ENCODE measurements at places on chromosomes 1 and 21.
A peak's percentile ranks its signal among the peaks of the same experiment; 100 is the strongest.

- DNase-seq = no peak
These were observed 36.1 kb upstream of the CHIT1 start for GRCh38 chr1:203265541-203265940.

- DNase-seq = peak; percentile 84
These were observed 30.1 kb upstream of the IFNAR2 start for GRCh38 chr21:33199516-33200217.

DNA sequence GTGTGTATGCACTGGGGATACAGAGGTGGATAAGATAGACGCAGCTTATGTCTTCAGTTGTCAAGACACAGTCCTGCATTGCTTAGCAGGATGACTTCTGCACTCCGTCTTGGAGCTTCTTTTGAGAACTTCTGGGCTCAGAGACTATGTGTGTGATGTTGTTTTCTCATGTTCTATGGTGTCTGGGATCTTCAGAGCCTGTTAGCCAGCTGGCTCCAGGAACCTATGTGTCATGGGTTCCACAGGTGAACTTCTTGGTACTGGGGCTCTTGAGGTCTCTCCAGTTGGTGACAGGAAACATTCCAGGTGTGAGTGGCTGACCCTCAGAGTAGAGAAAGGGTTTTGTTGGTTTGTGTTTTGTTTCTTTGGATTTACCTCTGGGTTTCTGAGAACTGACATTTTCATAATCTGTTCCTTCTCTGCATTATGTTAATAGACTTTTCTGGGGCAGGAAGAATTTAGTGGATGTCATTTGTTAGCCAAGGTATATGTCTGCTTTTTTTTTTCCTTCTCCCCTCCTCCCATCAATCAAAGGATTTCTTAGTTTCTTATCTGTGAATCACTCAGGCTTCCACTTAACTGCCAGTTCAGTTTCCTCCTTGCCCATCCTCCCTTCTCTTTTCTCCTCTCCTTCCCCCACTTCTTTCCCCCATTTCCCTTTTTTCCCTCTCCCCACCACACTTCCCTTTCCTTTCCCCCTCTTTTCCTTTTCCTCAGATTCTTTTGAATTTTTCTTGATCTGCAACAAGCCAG is 18.1 kb downstream of the FGGY start:
- DNase-seq = no peak

DNA sequence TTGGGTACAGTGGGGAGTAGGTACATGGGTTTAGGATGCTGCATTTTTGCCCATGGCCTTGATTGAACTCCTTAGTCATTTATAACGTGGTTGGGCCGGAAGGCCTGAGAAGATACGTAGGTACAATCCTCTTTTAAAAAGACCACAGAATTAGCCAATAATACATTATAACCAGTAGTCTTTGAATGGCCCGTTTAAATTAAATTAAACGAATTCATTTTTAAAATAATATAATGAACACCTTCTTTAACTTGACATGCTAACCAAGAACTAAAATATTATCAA is 20.1 kb upstream of the ADAR start:
- DNase-seq = no peak

- no peak for DNase-seq
These were observed 48.6 kb downstream of the GNG12 start for GRCh38 chr1:67784545-67785186.

- DNase-seq = no peak
These were observed 35.6 kb downstream of the MSTO1 start for GRCh38 chr1:155645648-155646047.

DNA sequence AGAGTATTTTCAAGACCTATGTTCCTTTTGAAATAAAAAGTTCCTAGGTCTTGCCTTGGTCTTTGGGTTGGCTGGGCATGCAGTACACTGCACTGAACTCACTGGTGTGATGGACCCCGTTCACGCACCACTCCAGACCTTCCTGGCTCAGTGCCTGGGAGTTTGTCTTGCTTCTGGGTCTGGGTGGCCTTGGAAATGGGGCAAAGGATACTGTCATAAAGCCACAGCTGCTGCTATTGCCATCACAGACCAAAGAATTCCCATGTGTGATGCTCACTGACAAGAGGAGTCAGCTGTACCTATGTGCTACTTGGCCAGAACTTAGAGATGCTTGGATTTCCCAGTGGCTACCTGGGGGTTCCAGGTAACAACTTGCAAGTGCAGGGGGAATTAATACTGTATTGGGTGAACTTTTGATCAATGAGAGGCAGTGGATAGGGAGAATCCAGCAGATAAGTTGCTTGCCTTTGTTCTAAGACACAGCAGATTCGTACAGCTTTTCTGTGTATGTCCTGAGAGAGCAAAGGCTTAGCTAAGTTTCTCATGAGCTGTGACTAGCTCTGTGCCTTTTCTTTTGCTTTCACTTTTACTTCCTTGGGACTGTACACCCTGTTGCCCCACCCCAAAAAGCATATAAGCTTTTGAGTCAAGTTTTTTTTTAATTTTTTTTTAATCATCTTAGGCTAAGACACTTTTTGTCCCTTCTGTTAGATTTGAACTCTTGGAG is 115.3 kb downstream of the RUNX1 start:
- no peak for DNase-seq

DNA sequence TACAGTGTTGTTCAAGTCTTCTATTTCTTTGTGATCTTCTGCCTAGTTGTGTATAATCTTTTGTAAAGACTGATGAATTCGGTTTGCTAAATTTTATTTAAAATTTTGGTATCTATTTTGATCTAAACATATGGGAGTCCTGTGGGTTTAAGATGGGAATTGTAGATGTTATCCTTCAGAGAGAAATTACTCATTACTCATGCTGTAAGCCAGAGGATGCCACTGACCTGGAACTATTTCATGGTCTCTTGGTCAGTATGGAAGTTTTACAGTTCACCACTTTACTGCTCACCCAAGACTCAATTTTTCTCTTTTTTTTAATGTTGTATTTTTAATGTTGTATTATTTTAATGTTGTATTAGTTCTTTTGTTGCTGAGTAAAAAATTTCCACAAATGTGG is 138.6 kb upstream of the B3GALT2 start:
- no peak for DNase-seq

- peak; percentile 79 for DNase-seq
These were observed 186.7 kb downstream of the FOXD2 start for GRCh38 chr1:47624531-47624930.

- DNase-seq = no peak
These were observed 8.5 kb upstream of the PRDM15 start for GRCh38 chr21:41887667-41888066.

DNA sequence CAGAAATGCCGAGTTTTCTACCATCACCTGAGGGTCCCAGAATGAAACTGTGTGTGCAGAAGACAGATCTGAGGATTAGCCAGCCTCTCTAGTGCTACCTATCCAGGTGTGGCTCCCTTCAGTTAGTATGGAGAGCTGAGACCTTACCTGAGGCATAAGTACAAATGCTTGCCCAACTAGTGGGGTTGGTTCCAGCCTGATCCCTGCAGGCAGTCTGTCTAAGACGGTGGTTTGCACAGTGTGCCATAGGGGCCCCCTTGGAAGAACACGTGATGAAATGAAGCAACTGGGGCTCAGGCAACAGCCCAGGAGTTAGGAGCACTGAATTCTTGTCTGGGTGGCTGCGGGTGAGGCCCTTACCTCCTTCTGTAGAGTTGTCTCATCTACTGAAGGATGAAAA is 15.6 kb downstream of the S100A7A start:
- peak; percentile 28 for DNase-seq

DNA sequence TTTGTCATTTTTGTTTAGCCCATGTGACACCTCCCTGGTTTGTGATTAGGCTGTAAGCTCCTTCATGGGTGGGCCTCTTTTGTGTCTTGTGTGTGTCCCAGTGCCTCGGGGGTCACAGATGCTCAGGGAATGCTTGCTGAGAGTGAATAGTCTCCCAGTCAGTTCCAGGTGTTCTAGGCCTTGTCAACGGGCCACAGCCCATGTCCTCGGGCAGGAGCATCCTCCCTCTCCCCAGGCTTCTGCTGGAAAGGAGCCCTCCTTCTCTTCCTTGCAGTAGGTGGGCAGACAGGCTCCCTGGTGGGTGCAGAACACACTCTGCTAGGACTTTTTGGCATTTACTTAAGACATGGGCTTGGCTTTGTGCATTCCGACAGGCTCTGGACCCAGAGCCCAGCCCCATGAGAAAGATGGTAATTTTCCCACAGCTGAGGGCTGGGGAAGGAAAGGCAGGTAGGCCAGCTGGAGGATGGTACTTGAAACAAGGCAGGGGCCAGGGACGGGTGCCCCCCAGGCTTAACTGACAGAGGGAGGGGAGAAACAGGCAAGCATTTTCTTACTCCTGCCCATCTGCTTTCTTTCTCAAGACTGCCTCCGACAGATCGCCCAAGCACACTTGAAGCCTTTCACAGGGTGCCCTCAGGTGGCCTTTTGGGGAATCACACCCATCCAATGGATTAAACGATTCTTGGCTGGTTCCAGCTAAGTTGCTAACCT is 7.1 kb upstream of the CPLANE2 start:
- DNase-seq = peak; percentile 89

- DNase-seq = no peak
These were observed 45.6 kb downstream of the WNT2B start for GRCh38 chr1:112554411-112554810.

DNA sequence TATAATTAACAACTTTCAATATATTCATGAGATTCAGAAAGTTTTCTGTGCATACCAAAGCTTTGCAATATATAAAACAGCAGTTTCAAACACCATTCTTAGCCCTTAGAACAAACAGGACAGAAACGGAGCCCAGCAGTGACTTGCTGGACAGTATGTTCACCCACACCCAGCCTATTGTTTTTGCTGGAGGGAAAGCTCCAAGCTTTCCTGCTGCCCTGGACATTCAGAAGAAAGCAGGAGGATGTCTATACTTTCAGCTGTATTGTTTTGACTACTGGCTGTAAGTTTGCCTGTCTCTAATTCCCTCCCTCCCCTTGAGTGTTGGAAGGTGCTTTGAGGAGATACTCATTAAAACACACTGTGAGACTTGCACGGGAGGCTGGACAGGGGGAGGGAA is 9.6 kb downstream of the DENND2C start:
- DNase-seq = no peak

DNA sequence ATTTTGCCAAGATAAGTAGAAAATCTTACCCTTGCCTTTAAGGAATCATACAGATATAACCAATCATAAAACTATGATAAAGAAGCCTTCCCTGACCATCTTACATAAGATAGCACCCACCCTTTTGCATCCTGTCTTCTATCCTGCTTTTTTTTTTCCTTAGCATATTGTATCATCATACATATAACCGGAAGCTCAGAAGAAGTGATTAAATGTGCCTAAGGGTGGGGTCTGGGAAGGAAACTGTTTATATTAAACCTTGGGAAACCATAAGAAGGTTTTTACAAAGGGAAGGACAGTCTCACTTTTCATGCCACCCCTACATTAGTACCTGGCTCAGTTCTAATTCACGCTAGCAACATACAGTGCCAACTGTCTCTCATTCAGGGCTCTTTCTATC is 66.8 kb downstream of the LUZP1 start:
- DNase-seq = no peak

- peak; percentile 70 for DNase-seq
These were observed 249.2 kb upstream of the NFIA start for GRCh38 chr1:60833173-60833572.

DNA sequence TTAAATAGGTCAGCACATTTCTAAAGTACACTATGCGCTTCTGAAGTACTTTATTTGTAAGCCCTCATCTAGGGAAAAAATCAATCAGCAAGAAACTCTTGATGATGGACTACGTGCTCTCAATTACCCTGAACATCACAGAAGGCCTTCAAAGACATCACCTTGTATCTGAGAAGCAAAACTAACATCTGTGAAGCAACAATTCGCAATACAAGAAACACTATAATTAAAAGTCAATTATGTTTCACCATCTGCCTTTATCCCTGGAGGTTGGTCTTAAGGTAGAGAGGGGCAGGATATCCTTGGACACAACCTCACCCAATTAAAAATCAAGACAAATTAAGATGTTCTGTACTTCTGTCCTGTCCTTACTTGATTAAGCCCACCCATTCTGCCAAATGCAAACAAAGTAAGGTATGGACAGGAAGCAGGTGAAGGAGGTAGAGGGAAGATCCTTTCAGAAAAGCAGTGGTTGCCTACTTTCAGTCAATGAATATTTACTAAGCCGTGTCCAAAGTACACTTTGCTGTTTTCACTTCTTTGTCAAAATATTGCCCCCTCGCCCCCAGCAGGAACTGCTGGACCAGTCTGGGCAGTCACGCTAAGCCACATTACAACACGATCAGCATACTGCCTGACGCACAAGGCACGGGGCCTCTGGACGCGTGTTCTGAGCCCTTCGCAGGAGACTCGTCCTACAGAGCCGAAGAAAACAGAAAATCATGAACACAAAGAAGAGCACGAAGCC is 887 bp downstream of the SLC19A2 start:
- peak; percentile 66 for DNase-seq

GRCh38 chr1:188128761-188129160 is 1300.0 kb downstream of the PLA2G4A start:
- peak; percentile 74 for DNase-seq

GRCh38 chr1:204150702-204151551 is 917 bp downstream of the ETNK2 start:
- peak; percentile 69 for DNase-seq

DNA sequence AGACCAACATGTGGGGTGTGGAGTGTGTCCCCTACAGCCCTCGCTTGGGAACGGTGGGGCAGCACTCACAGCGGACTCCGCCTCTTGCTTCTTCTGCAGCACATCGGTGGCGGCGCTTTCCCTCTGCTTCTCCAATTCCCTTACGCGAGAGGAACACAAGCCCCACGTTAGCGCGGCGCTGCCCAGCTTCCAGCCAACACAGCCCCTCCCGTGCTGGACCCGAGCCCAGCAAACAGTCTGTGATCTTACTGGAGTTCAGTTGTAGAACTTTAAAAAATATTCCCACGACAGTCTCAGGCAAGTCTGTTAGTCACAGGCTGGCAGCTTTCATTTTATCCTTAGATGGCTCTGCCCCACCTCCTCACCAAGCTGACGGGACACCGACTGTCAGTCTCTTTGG is 13.6 kb downstream of the THAP3 start:
- DNase-seq = no peak

DNA sequence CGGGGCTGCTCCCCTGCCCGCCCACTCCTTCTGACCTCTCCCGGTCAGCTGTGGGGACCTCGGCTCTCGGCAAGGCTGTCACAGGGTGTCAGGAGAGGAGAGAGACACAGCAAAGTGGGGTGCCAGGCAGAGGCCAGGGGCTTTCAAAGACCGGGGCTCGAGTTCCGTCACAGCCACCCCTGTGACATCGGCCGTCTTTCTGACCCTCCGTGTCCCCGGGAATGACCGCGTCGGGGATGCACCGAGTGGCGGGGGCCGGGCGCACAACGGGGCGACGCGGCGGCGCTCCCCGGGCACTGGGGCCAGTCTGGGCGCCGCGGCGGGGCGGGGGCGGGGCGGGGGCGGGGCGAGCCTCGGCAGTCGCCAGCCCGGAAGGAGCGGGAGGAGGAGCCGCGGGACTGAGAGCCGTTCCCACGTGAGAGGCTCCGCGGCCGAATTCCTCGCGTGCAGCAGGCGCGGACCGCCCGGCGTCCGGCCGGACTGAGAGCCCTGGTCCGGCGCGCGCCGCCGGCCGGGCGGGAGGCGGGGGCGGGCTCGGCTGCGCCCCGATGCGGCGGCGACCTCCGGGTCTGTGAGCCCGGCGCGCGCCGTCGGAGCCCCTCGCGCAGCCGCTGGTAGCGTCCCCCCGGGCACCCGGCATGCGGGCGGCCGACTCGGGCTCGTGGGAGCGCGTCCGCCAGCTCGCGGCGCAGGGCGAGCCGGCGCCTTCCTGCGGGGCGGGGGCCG is 229.7 kb upstream of the TMEM51 start:
- DNase-seq = peak; percentile 82
